ENCODE measurements at places on chromosomes 1 and 21. TPM values are rescaled to one million over a fixed set of nuclear protein-coding genes. Genes with fewer than 3 reads are reported as not detected.
A peak's percentile ranks its signal among the peaks of the same experiment; 100 is the strongest.

UQCRHL gene
- total RNA-seq = 4.6 TPM

AK5 gene
- total RNA-seq = 1.4 TPM

- no peaks in the 10 kb centered on the region for H3K4me1 ChIP-seq
- no peak overlapping the region for H3K27ac ChIP-seq
- no peak overlapping the region for H3K4me3 ChIP-seq
- H3K27me3 ChIP-seq = no peaks in the 10 kb centered on the region
Measured at GRCh38 chr1:76807543-76808260, 59.6 kb upstream of the ST6GALNAC5 start.

TRIM62 gene
- 6.2 TPM for total RNA-seq

JMJD4 gene
- total RNA-seq = 28.8 TPM

DNA sequence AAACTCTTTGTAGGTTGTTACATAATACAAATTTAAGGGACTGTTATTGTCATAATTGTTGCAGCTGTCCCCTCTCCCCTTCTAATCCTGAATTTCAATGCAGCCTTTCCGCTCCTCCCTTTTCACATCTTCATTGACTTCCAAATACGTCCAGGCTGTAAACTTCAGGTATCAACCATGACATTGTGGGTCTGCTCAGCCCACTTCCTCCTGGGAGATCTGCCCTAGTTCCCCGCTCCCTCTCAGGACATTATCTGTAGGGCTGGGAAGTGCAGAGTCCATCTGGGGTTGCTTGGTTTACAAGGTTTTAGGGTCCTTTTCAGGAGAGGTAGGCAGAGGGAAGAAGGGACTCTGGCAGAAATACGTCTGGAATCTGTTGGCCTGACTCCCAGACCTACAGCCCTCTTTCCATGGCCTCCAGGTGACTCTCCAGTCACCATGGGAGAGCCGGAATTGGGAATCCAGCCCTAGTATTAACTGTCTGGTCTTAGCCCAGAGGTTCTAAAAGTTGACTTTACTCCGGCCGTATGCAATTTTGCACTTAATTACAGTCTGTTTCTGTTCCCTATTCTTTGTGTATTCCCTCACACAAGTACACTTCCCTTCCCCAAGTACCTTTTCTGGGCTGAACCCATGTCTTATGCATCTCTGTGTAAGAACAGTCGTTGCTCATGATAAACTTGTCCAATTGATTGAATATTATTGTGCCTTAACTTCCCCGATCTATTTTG, 4.7 kb upstream of the DENND2D start:
- H3K27me3 ChIP-seq = peaks cover 35% of the 10 kb centered on the region
- H3K27ac ChIP-seq = no peak overlapping the region
- no peaks in the 10 kb centered on the region for H3K36me3 ChIP-seq
- H3K4me3 ChIP-seq = no peak overlapping the region

- H3K27me3 ChIP-seq = no peaks in the 10 kb centered on the region
- no peak overlapping the region for H3K4me3 ChIP-seq
- DNase-seq = no peak
- H3K27ac ChIP-seq = no peak overlapping the region
- no peaks in the 10 kb centered on the region for H3K36me3 ChIP-seq
- no peaks in the 10 kb centered on the region for H3K4me1 ChIP-seq
Measured at GRCh38 chr1:230818901-230819300, 49.4 kb downstream of the C1orf198 start.

- peak overlapping the region; percentile 19 for H3K27ac ChIP-seq
- peak; percentile 33 for DNase-seq
- peaks cover 46% of the 10 kb centered on the region for H3K4me1 ChIP-seq
- no peaks in the 10 kb centered on the region for H3K36me3 ChIP-seq
Measured at GRCh38 chr1:206839006-206839560, 26.3 kb upstream of the IL20 start.

ACTL8 gene
- total RNA-seq = not detected

TCEA3 gene
- 1.7 TPM for total RNA-seq

DNA sequence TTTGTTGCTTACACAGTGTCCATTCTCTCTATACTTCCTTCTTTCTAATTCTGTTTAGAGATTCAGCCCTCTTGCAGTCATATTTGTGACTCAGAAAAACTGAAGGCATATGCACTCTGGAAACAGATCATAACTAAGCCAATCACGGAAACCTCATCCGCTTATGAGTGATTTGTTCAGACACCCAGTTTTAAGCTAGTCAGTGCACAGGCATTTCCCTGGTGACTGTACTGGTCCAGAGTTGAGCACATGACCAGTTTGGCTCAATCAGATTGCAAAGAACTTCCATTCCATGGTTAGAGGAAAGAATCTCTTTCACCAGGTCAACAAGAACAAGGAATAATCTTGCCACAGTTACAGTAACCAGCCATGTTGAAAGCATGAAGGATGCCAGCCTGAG, 69.2 kb upstream of the SGIP1 start:
- peaks cover 29% of the 10 kb centered on the region for H3K4me1 ChIP-seq
- DNase-seq = peak; percentile 48
- no peaks in the 10 kb centered on the region for H3K27me3 ChIP-seq
- H3K4me3 ChIP-seq = no peak overlapping the region

CELA2A gene
- not detected for total RNA-seq

DNA sequence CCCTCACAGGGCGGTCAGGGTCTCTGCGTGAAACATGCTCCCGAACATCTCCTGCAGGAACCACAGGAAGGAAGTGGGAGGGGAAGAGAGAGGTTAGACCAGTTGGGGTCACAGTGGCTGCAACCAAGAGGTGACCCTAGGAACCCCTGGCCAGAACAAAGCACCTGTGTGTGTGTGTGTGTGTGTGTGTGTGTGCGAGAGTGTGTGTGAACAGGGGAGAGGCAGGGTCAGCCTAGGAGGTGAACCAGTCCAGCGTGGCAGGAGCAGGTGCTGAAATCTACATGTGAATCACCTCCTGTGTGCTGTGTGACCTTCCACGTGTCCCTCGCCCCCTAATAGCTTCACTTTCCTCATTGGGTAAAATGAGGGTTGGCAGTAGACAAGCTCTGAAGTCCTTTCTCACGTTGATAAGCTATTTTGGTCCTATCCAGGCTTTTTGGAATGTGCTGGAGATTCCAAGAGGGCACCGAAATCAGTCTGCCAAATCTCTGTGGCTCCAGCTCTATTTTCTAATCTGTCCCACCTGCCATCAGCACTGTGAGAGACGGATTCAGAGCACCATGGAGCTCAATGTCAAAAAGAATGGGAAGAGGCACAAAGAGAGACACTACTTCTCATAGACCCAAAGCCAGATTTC, 27.8 kb downstream of the SLC26A9 start:
- no peak overlapping the region for H3K27ac ChIP-seq
- H3K36me3 ChIP-seq = no peaks in the 10 kb centered on the region
- H3K4me3 ChIP-seq = no peak overlapping the region
- H3K27me3 ChIP-seq = no peaks in the 10 kb centered on the region
- H3K4me1 ChIP-seq = peaks cover 9% of the 10 kb centered on the region

- peaks cover 16% of the 10 kb centered on the region for H3K4me1 ChIP-seq
- H3K27me3 ChIP-seq = no peaks in the 10 kb centered on the region
- H3K4me3 ChIP-seq = no peak overlapping the region
Measured at GRCh38 chr1:89804642-89805237, 16.1 kb upstream of the LRRC8D start.

GRCh38 chr1:55604179-55604578, 389.0 kb upstream of the USP24 start:
- H3K4me1 ChIP-seq = no peaks in the 10 kb centered on the region
- DNase-seq = no peak
- no peaks in the 10 kb centered on the region for H3K27me3 ChIP-seq
- no peaks in the 10 kb centered on the region for H3K36me3 ChIP-seq
- H3K27ac ChIP-seq = no peak overlapping the region

HHIPL2 gene
- 3.1 TPM for total RNA-seq

ERICH3 gene
- not detected for total RNA-seq

- no peak overlapping the region for H3K27ac ChIP-seq
- no peak for DNase-seq
- no peaks in the 10 kb centered on the region for H3K4me1 ChIP-seq
- H3K27me3 ChIP-seq = no peaks in the 10 kb centered on the region
- H3K4me3 ChIP-seq = no peak overlapping the region
Measured at GRCh38 chr1:72434070-72434469, 151.7 kb upstream of the NEGR1 start.

DNA sequence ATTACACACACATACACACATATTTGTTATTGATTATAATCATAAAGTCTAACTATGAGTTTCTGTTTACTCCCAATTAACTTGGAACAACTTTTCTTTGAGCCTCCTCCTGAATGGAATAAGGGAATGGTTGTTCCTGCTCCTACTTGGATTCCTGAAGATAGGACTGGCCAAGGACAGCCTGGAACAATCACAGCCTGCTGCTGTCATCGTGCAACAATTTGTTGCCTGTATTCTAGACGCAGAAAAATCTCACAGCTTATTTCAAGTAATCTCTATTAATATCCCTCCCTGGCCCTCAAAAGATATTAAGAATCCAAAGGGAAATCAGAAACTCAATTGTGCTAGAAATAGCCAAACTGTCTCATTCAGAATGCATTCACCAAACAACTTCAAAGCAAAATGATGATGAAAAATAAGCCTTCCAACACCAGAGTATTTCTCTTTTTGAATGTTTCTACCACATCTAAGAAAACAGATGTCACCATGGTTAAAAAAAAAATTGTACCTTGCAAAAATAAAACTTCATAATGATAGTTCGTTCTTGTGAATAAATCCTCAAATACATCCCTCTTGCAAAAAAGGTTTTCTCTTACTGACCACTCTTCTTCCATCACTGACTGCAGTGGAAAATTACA, 30.9 kb downstream of the RCAN1 start:
- no peaks in the 10 kb centered on the region for H3K36me3 ChIP-seq
- H3K27ac ChIP-seq = no peak overlapping the region
- peaks cover 11% of the 10 kb centered on the region for H3K4me1 ChIP-seq
- DNase-seq = no peak

DNA sequence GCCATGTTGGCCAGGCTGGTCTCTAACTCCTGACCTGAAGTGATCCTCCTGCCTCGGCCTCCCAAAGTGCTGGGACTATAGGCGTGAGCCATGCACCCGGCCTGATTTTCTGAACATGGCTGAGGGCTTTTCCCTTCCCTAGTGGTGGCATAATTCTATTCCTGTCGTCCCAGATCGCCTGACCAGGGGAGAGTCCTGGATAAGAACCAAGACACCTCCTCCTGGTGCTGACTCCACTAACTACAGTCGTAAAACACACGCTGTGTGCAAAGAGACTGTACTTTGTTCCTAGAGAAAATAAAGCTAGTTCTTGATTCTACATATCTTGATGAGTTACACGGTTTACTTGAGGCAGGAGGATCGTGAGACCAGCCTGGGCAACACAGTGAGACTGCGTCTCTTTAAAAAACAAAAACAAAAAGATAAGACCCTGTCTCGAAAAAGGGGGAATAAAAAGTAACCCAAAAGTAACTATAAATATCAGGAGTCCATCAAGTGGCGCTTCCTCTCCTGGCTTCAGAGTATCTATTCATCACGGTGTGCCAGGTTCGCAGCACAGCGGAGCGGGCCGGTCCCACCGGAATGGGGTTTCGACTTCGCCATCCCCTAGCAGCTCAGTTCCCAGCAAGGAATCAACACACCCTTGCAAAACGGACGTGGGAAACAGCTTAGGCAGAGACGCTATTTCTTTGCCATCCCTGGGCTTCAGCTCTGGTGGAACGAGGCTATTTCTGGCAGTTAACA, 973 bp downstream of the SDF4 start:
- DNase-seq = peak; percentile 48
- peak overlapping the region; percentile 84 for H3K27ac ChIP-seq
- no peaks in the 10 kb centered on the region for H3K27me3 ChIP-seq
- peaks cover 65% of the 10 kb centered on the region for H3K36me3 ChIP-seq

GRCh38 chr1:93004566-93005251, 43.4 kb upstream of the DIPK1A start:
- H3K27me3 ChIP-seq = peaks cover 7% of the 10 kb centered on the region
- H3K36me3 ChIP-seq = no peaks in the 10 kb centered on the region
- no peak overlapping the region for H3K27ac ChIP-seq
- no peak overlapping the region for H3K4me3 ChIP-seq
- H3K4me1 ChIP-seq = no peaks in the 10 kb centered on the region

DNA sequence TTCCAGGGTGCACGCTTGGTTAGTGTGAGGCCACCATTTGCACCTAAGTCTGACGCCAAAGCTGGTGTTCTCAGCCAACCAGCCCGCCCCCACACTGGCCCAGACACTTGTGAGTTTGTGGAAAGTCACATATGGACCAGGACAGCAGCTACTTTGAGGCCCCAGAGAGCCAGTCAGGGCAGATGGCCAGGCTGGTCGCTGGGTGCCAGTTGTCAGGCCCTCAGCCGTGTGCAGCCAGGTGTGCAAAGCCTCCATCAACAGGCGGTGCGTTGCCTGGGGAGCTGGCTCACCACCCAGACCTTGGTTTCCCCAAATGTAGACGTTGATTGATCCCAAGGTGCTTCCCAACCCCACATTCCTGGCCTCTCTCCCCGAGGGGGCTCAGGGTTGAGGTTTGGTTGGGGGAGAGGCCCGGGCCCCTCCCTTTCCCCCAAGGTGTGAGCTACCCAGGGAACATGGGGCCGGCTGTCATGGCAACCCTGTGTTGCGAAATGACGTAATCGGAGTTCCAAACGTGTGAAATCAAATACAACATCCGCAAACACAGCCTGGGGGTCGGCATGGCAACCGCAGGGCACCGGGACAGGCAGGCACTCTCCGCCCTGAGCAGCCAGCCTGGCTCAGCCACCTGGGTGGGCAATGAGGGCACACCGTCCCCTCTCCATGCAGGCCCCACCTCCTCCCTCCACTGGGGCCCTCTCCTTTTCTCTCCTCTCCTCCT, 42.2 kb upstream of the WNT4 start:
- H3K36me3 ChIP-seq = no peaks in the 10 kb centered on the region
- DNase-seq = no peak
- H3K4me1 ChIP-seq = no peaks in the 10 kb centered on the region
- H3K27me3 ChIP-seq = peaks cover 35% of the 10 kb centered on the region
- no peak overlapping the region for H3K4me3 ChIP-seq

DNA sequence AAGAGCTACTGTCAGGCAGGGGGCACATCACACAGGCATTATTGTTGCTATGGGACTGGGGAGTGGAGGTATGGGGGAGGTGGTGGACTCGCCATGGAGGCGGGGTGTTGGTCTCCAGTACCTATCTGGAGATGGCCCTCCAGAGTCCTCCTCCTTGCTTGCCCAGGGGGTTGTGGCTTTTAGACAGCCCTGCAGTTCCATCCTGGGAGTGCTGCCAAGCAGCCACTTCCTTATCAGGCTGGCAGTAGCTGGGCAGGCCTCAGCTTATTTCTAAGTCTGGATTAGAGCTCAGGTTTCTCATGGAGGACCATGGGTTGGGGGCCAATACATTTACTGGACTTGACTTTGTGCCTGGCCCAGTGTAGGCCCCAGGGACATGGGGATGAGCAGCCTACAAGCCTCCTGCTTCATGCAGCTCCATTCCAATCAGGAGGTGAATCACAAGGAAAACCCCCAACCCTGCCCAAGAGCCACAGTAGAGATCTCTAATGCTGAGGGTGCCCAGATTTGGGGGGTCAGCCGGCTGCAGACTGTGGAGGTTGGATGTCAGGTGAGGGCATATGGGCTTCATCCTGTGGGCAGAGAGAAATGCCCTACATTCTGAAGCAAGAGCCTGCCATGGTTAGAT, 210.7 kb upstream of the EDN2 start:
- H3K27ac ChIP-seq = no peak overlapping the region
- no peaks in the 10 kb centered on the region for H3K36me3 ChIP-seq
- DNase-seq = no peak

BTBD8 gene
- 5.1 TPM for total RNA-seq

LMX1A gene
- total RNA-seq = not detected

RGS4 gene
- total RNA-seq = 3.4 TPM

OR2T10 gene
- total RNA-seq = not detected

CENPF gene
- 182 TPM for total RNA-seq

Measured in SJSA1 (cell line).